RPMI7951 (cell line): ENCODE measurements at places on chromosomes 5 and 9.

GRCh38 chr9:130259044-130259443 is 6.5 kb upstream of the HMCN2 start:
- no peak for DNase-seq

GRCh38 chr9:71670121-71670520 is 98.2 kb downstream of the CEMIP2 start:
- no peak for DNase-seq

GRCh38 chr9:16043756-16044578 is 491.1 kb downstream of the CCDC171 start:
- no peak for DNase-seq

DNA sequence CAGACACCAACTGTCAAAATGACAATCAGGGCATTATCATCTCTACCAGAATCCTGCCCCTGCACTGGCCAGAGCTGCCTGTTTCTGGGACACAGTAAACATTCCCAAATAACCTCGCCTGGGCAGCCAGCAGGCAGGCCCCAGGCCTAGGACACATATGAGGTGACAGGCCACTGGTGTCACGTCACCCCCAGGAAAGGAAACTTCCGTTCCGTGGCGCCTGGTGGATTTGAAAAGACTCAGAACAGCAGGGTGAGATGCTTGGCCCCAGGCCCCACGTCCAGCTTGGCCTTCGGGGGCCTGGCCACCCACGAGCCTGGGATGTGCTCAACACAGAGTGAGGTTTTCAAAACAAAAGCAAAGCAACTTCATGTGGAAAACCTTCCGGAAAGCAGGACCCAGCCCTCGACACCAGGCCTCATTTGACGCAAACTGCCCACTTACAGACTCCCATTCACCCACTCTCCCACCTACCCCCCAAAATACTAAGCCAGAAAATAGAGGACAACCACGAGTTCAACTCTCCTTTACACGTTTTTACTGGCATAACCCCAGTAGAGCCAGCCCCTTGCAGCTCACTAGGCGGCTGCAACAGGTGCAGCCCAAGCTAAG is 1.2 kb downstream of the SEMA4D start:
- no peak for DNase-seq
